ENCODE measurements at places on chromosomes 16 and 17.

- ATAC-seq: no peak
Observed at GRCh38 chr17:51353296-51353695, 93.0 kb downstream of the UTP18 start.

DNA sequence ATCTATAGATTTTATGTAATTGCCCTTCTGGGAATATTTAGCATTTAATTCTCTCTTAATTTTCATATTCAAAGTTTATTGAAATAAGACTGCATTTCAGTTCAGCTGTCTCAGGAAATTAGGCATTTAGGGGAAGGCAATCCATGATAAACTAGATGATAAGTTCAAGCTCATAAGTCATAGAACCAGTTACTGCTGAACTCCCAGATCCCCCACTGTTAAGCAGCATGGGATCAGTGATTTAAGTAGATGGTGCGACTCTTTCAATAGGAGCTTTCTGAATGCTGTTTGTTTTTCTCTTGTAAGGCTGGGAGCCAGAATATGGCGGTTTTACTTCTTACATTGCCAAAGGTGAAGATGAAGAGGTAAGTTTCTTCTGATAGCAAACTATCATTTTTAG is 23.8 kb downstream of the OGFOD1 start:
- no peak for ATAC-seq

GRCh38 chr17:80260791-80261158 is at the start of gene RNF213:
RNF213 (plus strand) TSS chr17:80260852; CDS start chr17:80263682, 2,830 bp downstream.
- ATAC-seq: peak; percentile 51

- ATAC-seq: no peak
Observed at GRCh38 chr16:67395458-67396158, 2.3 kb upstream of the TPPP3 start.

DNA sequence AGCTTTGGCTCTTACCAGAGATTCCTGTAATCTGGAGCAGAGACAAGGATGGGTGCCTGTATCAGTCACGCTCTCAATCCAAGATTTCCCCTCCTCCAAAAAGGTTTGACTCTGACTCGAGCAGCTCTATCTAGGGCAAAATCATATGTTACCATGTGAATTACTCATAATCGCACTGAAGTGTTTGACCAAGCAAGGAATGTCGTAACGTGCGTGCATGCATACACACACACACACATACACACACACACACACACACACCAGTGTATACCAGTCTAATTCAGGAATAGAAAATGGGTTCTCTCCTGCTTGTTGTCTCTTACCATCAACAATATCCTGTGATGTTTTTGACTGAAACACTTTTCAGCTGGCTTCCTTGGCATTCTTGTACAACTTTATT is 835.1 kb downstream of the KCNJ2 start:
- no peak for ATAC-seq

DNA sequence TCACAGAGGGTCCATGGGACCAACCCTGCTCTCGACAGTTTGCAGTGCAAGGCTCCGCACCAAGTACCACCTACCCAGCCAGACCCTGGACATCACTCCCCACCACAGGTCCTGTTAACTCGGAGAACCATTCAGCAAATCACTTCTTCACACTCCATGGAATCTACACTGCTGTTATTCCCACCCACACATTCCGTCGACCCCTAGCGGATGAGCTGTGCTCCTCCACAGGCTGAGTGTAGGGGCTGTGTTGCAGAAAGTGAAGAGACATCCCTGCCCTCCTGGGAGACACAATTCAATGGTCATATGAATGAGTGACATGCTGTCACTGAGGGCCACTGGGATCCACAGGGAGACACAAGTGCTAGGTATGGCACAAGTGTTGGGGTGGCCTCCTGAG is 27.5 kb downstream of the MPG start:
- no peak for ATAC-seq

GRCh38 chr16:82231008-82231787 is 61.2 kb upstream of the MPHOSPH6 start:
- no peak for ATAC-seq

DNA sequence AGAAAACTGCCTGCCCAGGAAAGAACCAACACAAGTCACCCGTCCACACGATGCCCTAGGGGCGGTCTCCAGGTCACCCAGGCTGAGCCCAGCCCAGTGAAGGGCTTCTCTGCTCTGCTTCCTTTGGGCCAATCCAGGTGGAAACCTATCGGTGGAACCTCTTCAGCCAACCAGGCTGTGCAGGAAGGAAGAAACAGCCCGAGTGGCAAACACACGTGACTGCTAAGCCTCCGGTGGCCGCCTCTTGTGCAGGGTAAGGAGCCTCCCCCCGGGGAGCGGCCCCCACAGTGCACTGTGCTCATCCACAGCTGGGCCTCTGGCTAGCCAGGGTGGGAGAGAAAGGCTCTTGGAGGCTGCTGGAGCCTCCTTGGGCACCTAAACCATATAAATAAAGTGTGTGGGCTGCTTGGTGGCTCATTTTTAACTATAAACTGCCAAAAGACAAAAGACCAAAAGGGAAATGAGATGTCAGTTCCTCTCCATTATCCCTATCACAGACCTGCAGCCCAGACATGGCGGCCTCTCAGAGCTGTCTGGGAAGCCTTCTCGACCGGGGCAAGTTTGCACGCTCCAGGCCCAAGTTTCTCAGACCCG is 2.4 kb downstream of the RTN4RL1 start:
- ATAC-seq: no peak

GRCh38 chr17:12406623-12407215 is 259.0 kb upstream of the MYOCD start:
- no peak for ATAC-seq

GRCh38 chr16:88510091-88510994 is 57.3 kb downstream of the ZFPM1 start:
- no peak for ATAC-seq

DNA sequence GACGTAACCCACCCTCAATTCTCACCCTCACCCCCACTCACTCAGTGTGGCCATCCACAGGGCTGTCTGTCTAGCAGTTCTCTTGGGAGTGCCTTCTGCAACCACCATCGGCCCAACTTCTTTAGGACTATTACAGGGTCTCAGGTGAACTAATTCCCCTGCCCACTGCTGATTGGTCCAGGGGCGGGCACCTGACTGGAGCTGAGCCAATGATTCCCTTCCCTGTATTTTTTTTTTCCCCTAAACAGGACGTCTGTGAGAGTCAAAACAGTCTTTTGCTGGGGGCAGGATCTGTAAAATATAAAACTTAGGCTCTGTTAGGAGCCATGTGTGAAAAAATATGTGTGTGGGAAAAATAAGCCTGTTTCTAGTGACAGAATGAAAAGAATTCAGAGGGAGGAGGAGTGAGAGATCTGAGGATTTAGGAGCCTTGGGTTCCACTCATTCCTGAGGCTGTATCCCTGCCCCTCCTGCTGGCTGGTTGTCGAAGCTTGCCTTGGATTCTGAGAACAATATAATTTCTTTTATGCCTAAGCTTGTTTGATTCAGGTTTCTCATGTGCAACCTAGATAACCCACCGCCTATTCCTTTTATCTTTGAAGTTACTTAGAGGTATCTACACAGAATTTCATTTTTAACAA is 115.0 kb downstream of the SPACA3 start:
- no peak for ATAC-seq

GRCh38 chr16:74862743-74863244 is 88.2 kb upstream of the FA2H start:
- ATAC-seq: peak; percentile 82

- peak; percentile 93 for ATAC-seq
Observed at GRCh38 chr17:47905221-47905733, 9.2 kb downstream of the SP2 start.

- ATAC-seq: peak; percentile 12
Observed at GRCh38 chr17:35315283-35315682, 58.1 kb downstream of the SLFN11 start.

DNA sequence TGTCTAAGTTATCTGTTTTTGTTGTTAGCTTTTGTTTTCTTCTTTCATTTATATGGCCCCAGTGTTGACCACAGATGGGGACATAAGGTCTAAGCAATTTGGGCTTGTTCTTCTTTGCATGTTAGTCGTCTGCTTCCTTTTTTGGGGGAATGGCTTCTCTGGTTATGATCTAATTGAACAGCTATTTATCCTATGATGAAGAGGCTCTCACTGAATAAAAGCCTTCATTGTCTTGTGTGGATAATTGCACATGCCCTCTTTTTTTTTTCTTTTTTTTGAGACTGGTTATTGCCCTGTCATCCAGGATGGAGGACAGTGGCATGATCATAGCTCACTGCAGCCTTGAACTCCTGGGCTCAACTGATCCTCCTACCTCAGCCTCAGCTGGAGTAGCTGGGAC is 13.7 kb downstream of the SMARCE1 start:
- no peak for ATAC-seq

DNA sequence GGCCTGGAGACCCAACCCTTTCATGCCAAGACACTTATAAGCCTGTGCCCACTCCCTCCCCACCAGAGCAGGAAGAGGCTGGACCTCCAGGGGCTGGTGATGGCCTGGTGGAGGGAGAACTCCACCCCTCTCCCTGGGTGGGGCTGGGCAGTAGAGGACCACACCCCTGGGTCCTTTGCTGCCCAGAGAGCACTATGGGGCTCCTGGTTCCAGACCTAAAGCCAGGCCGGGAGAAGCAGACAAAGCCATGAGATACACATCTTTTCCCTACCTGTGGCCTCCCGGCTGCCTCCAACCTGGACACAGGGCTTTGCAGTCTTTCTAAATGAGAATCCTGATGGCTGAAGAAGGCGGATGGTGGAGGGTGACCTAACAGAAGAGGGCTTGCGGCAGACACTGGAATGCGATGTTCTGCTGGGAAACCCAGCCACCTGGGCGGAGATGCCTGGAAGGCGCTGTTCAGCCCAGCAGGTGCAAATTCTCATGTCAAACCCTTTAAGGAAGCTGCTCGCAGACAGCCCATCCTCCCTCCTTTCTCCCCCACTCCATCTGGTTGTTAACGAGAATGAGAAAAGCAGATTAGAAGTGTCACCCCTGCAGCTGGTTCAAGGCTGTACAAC is 43.9 kb upstream of the KIFC3 start:
- ATAC-seq: no peak

DNA sequence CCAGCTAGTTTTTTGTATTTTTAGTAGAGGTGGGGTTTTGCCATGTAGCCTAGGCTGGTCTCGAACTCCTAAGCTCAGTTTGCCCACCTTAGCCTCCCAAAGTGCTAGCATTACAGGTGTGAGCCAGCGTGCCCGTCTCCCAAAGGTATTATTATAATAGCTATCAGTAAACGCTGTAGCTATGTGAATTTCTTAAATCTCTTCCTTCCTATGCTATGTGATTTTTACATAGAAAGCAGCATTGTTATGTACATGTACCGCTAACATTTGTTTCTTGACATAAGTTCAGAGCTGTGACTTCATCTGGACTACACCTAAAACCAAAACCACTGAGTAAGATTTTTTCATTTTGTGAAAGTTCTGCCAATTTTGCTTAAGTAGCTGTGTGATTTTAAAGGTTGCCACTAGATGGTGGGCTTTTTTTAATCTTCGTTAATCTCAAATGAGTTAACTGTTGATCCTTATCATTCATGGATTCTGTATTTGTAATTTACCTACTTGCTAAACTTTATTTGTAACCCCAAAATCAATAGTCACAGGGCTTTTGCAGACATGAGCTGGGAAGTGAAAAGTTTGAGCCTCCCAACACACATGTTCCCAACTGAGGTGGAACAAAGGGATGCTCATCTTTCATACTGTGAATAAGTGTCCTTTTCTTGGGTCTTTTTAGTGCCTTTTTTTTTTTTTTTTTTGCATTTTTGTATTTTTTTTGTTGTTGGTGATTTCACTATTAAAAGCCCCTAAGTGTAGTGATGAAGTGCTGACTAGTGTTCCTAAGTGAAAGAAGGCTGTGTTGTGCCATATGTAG is 21.9 kb downstream of the PRKAR1A start:
- ATAC-seq: no peak

GRCh38 chr17:33328129-33328528 is 35.0 kb upstream of the ASIC2 start:
- ATAC-seq: no peak

- peak; percentile 62 for ATAC-seq
Observed at GRCh38 chr16:66274335-66275110, 92.0 kb upstream of the CDH5 start.

DNA sequence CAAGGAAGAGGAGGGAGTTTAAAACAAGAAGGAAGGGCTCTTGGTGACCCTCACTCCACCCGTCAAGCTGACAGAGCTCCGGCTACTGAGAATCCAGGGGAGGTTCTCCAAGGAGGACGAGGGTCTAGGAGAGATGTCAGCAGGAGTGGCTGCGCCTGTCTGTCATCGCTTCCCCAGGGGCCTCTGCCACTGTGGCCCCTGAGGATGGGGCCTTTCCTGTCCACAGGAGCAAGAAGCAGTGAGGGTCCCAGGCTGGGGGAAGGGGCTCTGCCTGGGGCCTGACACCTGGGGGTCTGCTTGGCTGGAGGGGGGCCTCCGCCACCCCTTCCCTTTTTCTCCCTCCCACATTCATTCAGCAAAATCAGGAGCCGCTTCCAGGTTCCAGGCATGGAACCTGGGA is 66.5 kb upstream of the TNRC6C start:
- no peak for ATAC-seq

DNA sequence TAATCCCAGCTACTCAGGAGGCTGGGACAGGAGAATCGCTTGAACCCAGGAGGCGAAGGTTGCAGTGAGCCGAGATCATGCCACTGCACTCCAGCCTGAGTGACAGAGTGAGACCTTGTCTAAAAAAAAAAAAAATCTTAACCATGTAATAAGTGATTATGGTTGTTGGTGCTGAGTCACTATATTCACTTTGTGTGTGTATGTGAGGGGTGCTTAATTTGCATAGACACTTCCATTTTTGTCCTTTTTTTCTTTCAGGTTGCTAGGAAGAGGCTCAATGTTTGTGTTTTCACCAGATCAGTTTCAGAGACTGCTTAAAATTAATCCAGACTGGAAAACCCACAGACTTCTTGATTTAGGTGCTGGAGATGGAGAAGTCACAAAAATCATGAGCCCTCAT is 18.2 kb downstream of the METTL9 start:
- no peak for ATAC-seq
